ENCODE measurements at places on chromosomes 4 and X. TPM values are rescaled to one million over a fixed set of nuclear protein-coding genes. Genes with fewer than 3 reads are reported as not detected.

- DNase-seq, result no peak
Observed at GRCh38 chr4:167785523-167785922, 306.8 kb upstream of the ANXA10 start.

The IL2 gene
- total RNA-seq, result not detected

GRCh38 chr4:32142075-32142474 lies 1421.9 kb downstream of the PCDH7 start:
- DNase-seq, result no peak

The F8A2 gene
- total RNA-seq, result not detected

GRCh38 chrX:252244-252956 lies 28.8 kb upstream of the PLCXD1 start:
- no peak for DNase-seq

DNA sequence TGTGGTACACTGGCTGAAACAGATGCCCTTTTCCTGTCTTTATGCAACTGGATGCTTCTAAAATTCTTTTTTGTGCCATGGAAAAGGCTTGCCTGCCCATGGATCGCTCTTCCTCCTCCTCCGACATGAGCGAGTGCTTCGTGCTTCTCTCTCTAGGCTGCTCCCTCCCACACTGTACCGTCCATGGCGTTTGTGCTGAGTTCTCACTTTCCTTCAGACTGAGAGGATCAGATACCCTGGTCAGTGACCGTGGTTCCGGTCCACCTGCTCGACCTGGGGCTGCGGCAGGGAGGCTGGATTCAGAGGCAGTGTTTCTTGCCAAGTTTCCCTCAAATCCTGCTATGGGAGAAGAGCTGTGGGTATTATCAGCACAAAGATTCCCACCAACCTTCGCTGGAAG lies 10.2 kb upstream of the CLDN24 start:
- DNase-seq, result no peak

DNA sequence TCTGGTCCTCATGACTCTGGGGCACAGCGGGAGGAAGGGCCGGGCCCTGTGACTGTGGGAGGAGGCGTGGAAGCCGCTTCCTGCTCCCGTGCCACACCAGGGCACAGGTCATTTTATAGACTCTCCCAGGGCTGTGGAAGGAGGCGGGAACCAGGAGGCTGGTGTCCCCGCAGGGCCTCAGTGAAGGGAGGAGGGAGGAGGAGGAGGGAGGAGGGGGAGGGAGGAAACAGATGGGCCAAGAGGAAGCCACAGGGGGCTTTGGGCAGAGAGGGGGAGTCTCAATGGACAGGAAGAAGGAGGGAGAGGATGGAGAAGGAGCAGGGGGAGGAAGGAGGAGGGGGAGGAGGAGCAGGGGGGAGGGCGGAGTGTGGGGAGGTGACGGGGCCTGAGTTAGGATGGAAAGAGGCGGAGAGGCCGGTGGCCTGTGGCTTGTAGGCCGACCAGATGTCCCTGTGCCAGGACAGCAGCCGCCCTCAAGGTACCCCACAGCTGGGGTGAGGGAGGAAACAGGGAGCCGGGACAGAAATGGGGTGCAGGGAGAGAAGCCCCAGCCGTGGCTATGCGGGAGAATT lies 6.2 kb upstream of the PLCXD1 start:
- DNase-seq, result no peak

DNA sequence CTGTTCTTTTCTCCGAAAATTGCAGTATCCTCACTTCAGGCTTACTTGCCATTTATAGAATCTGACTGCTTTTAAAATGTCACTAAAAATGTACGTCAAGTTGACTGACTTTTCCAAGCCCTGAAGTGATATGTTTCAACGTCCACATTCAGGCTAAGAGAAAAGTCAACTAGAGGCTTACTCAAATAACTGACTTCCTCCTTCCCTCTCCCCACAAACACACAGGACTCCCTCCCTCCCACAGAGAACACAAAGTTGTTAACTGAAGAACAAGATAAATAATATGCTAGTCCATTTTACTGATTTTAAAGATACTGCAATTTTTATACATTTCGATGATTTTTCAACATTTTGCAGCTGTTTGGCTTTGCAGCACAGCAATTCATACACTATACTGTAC lies 13.8 kb upstream of the CDKL2 start:
- no peak for DNase-seq

DNA sequence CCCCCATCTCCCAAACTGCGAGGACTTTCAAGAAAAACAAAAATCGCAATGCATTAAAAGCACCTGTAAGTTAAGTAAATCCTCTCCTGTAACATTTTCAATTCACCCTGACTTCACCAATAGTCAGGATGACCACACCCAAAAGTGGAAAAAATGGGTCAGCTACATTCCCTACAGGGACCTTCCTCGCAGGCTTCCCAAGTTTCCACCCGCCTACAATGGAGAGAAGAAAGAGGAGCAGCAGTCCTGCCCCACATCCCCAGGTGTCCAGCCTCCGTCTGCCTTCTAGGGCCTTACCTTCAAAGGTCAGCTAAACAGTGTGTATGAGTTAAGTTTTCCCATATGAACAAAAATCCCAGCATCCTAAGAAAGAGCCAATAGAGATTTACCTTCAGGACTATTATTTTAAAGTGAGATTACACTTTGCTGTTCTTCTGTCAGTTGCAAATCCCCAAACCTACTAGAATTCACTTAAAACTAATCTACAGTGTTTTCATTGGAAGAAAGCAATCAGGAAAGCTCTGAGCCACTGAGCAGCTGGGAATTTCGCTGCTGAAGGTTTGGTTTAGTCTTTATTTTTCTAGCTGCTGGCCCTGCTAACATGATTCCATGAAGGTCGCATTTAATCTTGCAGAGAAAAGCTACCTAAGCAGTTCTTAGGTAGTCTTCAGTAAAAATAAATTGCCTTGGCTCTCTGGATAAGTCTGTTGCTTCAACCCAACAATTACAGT lies 12.5 kb downstream of the IRF2 start:
- DNase-seq, result no peak

- DNase-seq, result no peak
Observed at GRCh38 chr4:176864238-176864637, 71.5 kb upstream of the VEGFC start.

DNA sequence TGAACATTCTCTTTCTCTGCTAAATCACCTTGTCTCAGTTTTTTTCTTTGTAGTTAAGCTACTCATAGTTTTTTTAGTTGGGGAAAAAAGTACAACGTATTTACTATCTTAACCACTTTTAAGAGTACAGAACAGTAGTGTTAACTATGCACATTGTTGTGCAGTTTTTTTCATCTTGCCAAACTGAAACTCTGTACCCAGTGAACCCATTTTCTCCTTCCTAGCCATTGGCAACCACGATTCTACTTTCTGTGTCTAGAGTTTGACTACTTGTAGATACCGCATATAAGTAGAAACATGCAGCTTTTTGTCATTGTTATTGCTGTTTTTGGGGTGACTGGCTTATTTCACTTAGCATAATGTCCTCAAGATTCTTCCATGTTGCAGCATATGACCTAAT lies 10.0 kb downstream of the N4BP2 start:
- no peak for DNase-seq
